Activated naive CD4-positive, alpha-beta T cell treated with anti-CD3 and anti-CD28 coated beads, Interleukin-2, amount 50 U/mL, for 72 hours (primary cell): ENCODE measurements at places on chromosomes 6 and 20. TPM values are rescaled to one million over a fixed set of nuclear protein-coding genes. Genes with fewer than 3 reads are reported as not detected.

GRCh38 chr6:3801960-3802359 lies 47.2 kb upstream of the FAM50B start:
- DNase-seq = no peak

GRCh38 chr20:2658414-2659354 lies 5.3 kb downstream of the IDH3B start:
- DNase-seq = no peak

PROKR2 gene
- total RNA-seq = not detected

DNA sequence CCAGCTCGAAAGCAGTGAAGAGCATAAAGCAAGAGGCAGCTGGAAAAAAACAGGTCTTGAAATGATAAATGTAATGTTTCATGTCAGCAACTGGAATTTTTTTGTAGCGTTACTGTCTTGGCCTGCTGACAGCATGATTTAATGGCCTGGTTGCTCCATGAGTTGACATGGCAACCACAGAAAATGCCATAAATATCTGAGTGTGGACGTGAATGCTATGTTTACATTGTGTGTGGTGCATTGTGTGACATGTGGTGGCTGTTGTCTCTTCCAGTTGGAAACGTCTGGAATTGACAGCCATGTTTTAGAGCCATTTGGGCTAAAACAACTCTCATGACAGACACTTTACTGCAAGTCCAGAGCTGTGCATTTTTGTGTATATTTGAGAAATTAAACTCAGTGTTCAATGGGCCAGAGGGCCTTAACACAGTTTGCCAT lies 170.0 kb downstream of the FOXA2 start:
- no peak for DNase-seq

MPC1 gene
- 22.9 TPM for total RNA-seq

FERMT1 gene
- 0.23 TPM for total RNA-seq

DNA sequence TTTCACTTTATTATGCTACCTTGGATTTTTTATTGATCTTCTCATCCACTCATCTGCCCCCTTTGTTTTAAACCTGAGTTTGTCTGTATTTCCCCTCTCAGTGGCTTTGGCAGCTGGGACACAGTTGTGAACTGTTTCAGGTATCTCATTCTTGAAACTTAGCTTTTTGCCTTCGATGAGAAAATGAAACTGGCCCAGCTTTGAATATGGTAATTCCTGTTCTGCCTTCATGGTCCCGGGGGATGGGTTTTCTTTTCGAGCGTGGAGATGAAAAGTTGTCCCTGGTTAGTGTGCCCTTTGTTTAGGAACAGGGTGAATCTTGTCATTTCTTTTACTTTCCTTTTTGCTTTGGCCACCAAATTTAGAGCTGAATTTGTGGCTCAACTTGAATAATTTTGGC lies 25.6 kb downstream of the DHX35 start:
- DNase-seq = no peak

GRCh38 chr6:144870782-144871181 lies 585.6 kb downstream of the UTRN start:
- DNase-seq = no peak

DNA sequence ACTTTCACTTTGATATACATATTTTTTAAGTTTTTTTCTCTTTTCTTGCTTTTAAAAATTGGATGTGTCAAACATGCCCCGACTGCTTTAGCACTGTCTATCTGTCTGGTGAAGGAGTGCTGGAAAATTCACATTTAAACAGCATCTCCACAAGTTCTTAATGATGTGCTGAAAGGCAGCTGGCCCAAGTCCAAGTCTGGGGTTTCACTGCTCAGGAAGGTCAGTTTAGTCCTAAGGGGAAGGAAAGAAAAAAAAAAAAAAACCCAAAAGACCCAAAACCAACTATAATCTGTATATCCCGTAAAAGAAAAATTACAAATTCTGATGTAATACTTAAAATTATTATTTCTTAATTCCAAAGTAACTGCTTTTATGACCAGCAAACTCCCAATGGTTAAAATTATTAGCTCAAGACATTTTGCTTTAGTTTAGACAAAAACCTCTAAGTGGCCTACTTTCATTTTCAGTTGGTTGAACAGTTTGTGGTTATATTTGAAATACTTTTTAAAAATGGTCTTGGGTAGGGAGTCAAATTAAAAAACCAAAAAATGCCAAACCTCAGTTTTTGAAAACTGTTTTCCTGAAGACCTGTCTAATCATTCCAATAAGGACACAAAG lies 79.5 kb upstream of the PREP start:
- DNase-seq = no peak

BPIFB1 gene
- not detected for total RNA-seq

CBFA2T2 gene
- 16.3 TPM for total RNA-seq

DNA sequence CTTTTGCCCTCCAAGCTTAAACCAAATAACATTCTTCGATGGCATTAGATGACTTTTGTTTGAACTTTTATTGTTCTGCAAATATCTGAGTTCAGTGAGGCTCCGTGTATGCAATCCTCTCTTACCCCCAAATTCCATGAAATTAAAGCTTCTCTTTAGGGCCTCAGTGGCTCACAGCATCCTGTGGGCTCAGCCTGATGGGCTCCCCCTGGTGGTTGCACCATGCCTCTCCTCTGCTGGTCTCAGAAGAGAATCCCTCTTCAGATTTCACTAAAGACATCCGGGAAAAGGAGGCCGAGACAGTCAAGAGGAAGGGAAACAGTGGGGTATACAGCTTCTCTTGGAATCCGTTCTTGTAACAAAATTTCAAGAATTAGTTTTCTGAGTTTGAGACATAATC lies 331.6 kb upstream of the NT5E start:
- no peak for DNase-seq

DNA sequence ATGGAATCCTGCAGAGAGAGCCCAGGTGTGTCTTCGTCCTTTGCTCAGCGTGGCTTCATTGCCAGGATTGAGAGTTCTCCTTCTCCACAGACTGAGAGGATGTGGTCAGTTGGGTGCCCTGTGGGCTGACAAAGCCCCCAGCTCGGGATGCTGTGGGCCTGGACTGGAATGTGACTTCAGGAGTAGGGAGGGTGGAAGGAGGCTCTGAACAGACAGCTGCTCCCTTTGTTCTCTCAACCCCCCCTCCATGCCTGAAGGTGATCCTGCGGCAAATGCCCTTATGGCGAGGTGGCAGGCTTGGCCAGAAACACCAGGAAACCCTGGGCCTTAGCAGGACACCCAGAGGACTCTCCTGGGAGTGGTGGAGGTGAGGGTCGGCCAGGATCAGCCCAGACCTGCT lies 1.8 kb upstream of the CST5 start:
- no peak for DNase-seq

DNA sequence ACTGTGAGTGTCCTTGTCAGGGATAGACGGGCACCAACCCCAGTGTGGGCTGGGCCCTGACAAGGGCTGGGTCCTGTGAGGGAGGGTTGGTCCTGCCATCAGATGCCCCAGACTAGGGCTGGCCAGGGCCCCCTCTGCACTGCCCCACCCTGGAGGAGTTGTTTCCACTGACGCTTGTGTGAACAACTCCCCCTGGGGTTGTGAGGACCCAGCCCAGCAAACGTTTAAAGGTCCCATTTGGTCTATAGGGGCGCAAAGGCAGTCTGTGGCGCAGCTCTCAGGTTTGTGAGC lies 104.1 kb downstream of the BMP7 start:
- no peak for DNase-seq

- DNase-seq = no peak
Observed at GRCh38 chr20:31721408-31722256, 1.0 kb downstream of the BCL2L1 start.

NFATC2 gene
- total RNA-seq = 39.4 TPM

EHMT2 gene
- 40.1 TPM for total RNA-seq

DNA sequence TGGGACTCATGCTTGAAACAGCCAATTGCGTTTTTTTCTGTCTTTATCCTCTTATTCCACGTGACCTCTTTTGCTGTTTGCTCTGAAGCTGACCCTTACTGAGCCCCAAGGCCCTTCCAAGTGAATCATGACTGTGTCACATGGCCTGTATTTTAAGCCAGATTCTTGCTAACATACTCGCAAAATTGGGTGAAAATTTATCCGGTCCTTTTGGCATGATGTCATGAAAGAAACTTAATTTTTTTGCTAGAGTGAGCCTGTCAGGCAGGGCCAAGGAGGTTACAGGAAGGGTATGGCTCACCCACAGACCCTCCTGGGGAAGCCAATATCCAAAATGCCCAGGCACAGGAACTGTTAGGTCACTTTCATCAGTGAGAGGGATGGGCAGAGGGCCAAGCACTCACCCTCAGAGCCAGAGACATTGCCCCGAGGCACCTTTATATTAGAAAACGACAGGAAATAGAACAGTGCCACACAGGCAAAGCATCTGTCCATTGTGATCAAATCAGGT lies 296.7 kb downstream of the CDH26 start:
- DNase-seq = no peak

DNA sequence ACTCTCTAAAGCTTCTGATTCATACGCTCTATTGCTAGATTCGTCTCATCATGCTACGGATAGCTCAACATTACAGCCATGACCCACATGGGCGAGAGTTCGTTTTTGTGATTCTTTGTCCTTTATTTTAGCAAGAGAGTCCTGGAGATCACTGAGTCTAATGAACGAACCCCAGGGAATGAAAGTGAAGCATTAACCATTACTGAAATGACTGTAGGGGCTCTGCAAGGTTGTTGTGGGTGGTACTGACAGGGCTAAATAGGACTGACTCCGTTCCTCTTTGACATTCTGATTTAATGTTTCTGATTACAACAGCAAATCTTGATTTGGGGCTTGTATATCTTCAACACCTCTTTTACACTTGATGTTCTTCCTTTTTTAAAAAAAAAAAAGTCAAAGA lies 13.7 kb upstream of the RTF2 start:
- peak; percentile 39 for DNase-seq

SCUBE3 gene
- total RNA-seq = not detected

GRCh38 chr6:2999618-3000557 lies at the start of gene NQO2:
NQO2 (plus strand) TSS chr6:2999894; CDS start chr6:3006553, 6,659 bp downstream.
- DNase-seq = peak; percentile 91

MUC21 gene
- total RNA-seq = not detected

- DNase-seq = no peak
Observed at GRCh38 chr20:34794006-34794585, 31.4 kb downstream of the NCOA6 start.

DNA sequence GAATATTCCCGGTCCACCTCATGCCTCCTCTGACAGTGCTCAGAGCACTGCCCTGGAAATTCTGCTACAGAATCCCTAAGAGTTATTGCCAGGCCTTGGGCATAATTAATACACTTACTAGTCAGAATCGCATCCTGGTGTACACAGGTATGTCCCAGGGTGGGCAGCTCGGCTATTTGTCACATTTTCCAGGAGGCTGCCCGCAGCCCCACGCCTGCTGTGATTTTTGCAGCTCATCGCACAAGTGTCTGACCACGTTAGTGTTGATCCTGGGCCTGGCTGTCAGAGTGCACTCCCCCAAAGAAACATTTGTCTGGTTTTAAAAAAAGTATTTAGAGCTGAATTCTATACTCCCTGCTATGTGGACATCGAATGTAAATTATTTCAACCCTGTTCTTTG lies 105.4 kb downstream of the CD83 start:
- DNase-seq = no peak

MCCD1 gene
- not detected for total RNA-seq

ARFGEF2 gene
- 23.6 TPM for total RNA-seq

DNA sequence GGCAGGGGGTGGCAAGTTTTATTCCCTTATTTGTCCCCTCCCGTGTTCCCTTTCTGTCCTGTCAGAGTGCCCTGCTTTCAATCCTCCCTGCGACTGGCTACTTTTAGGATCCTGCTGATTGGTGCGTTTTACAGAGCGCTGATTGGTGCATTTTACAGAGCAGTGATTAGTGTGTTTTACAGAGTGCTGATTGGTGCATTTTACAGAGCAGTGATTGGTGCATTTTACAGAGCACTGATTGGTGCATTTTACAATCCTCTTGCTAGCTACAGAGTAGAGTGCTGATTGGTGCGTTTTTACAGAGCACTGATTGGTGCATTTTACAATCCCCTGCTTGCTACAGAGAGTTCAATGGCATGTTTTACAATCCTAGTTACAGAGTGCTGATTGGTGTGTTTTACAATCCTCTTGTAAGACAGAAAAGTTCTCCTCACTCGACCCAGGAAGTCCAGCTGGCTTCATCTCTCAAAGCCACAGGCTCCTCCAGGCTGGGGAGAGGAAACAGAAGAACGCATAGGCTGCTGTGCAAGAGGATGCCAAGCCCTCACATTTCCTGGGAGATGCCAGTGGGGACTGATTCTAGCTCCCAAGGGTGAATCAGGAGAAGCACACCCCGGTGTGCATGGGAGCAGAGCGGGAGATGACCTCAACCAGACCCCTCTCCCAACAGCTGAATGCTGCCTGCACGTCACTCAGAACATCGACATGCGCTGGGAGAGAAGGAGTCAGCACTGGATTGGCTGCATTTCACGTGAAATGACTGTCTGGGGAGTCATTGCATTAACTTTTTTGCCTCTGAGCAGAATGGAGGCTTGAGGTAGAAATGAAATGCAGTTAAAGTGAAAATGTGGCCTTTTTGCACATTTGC lies 48.3 kb upstream of the SLC22A23 start:
- DNase-seq = no peak

GRCh38 chr6:38676974-38677544 lies 25.9 kb downstream of the GLO1 start:
- no peak for DNase-seq

- no peak for DNase-seq
Observed at GRCh38 chr6:10621213-10621612, 73.2 kb downstream of the C6orf52 start.

DNA sequence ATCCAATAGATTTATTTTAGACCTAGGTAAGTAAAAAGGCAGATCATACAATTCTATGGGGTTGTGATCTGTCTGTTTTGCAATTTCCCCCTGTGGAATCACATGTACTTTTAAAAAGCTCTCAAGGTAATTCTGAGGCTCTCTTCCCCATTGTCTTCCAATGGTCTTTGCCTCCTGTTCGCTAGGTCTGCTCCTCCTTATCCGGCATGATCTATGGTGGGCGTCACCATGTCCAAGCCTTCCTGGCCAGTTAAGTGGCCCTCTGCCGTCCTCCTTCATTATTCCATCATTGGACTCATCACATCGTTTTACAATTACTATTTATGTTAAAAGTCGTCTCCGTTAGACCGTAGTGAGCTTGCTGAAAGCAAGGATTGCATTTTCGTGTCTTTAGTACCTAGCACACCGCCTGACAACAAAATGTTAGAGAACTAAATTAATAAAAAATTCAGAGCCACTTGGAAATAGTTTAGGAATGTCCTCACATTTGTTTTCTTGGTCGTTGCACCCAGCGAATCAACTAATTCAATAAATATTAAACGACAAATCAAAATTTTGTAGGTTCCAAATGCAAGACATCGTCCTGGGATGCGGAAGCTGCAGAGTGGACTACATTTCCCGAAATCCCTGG lies 2.2 kb upstream of the STXBP5 start:
- DNase-seq = no peak

GRCh38 chr6:127219869-127220268 lies 46.8 kb upstream of the RNF146 start:
- no peak for DNase-seq
